Kidney epithelial cell (primary cell): ENCODE measurements at places on chromosomes 1 and 21.

- DNase-seq, result no peak
These were observed 56.6 kb downstream of the RPS6KC1 start for GRCh38 chr1:213107613-213108012.

DNA sequence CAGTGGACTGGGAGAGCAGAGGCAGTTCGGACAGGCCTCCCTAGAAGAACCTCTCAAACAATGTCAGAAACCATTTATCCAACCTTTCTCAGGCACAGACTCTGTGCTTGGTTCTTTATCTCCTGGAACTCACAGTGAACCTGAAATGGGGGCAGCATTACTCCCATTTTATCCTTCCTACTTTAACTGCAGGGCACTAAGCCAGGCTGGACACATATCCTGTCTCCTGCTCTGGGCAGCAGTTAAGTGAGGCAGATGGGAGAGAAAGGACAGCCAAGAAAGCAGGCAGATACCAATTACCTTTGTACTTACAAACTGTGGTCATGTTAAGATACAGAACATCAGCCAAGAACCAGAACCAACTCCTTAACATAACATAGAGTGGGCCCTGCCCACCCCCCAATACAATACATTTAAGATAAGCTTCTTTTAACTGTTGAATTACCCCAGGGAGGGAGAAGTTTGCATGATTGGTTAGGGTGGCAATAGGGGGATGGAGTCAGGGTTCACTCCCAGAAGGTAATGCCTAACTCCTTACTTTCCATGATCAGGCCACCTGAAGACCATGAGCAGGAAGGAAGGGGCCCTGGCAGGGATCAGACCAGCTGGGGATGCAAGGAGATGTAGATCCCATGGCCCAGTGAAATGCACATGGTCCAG lies 10.9 kb downstream of the KDF1 start:
- no peak for DNase-seq

DNA sequence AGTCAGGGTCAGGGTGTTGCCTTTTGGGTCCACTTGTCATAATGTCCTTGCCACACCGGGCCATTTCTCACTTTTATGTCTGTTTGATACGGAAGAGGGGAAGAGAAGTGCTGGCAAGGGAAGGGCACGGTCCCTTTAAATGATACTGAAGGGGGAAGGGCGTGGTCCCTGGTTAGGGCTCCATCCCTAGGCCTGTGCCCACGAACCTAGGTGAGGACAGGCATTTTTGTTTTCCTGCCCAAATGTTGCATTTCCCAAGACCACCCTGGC lies 25.2 kb downstream of the B3GALT5 start:
- no peak for DNase-seq

DNA sequence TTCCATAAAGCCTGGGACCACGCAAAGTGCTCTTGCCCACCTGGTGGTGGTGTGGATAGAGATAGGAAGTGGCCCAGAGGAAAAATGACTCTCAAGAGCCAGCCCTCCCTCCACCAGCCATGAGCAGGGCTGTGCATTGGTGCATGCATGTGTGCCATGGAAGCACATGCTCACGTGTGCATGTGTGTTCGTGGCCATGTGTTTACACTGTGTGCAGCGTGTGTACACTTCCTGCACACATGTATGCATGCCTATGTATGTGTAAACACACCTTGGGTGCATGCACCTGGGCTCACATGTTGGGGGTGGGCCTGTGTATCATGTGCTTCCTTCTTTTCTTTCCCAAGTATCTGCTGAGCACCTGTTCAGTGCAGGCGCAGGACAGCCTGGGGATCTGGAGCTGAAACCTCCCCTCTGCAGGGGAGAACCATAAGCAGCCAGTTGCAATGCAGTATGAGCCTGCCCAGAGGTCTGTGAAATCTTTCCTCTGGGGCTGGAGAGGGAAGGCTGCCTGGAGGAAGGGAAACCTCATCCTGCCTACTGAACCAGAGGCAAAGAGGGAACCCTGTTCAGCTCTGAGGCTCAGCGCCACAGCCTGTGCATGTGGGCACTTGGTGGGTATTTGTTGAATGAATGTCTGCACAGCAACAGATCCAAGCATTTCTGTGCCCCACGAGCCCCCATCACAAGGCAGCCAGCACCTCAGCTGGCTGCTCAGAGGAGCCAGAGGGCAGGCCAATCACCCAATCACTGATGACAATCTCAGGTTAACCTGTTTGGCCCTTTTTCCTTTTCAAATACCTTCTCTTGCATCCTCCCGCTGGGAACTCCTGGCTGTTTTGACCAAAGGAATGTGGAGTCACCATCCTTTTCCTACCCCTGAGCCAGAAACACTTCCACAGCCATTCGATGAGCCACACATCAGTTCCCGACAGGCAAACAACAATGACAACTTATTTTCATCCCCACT lies 327.0 kb downstream of the NPHP4 start:
- no peak for DNase-seq

GRCh38 chr21:39612233-39613040 lies at the start of gene B3GALT5:
Gene B3GALT5, plus strand, starts transcription at chr21:39612940. Its CDS starts 47,620 bp downstream, at chr21:39660560.
- no peak for DNase-seq

DNA sequence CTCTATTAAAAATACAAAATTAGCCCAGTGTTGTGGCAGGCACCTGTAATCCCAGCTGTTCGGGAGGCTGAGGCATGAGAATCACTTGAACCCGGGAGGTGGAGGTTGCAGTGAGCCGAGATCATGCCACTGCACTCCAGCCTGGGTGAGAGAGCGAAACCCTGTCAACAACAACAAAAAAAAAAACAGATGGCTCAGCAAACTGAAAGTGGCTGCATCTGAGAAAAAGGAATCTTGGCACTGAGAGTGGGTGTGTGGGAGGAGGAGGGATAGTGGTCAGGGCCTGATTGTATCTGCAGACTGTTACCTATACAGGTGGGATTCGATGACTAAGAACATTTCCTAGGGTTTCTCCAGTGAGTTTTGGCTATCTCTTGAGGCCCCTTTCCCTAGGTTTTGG lies 122.2 kb upstream of the BARHL2 start:
- DNase-seq, result no peak

DNA sequence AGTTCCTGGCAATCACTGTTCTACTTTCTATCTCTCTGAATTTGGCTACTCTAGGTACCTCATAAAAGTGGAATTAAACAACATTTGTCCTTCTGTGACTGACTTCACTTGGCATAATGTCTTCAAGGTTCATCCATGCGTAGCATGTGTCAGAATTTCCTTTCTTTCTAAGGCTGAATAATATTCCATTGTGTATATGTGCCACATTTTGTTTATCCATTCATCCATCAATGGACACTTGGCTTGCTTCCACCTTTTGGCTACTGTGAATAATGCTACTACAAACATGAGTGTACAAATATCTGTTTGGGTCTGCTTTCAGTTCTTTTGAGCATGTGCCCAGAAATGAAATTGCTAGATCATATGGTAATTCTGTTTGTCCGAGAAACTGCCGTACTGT lies 14.7 kb downstream of the CACHD1 start:
- DNase-seq, result no peak

- no peak for DNase-seq
These were observed 76.6 kb downstream of the UBE2U start for GRCh38 chr1:64280001-64280400.

DNA sequence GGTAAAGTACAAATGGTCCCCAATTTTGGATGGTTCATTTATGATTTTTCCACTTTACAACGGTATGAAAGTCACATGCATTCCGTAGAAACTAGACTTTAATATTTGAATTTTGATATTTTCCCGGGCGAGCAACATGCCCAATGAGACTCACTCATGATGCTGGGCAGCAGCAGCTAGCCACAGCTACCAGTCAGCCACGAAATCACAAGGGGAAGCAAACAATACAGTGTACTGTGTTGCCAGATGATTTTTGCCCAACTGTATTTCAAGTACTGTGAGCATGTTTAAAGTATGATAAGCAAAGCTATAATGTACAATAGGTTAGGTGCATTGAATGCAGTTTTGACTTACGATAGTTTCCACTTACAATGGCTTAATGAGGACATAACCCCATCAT lies 266.8 kb downstream of the VAV3 start:
- DNase-seq, result no peak

DNA sequence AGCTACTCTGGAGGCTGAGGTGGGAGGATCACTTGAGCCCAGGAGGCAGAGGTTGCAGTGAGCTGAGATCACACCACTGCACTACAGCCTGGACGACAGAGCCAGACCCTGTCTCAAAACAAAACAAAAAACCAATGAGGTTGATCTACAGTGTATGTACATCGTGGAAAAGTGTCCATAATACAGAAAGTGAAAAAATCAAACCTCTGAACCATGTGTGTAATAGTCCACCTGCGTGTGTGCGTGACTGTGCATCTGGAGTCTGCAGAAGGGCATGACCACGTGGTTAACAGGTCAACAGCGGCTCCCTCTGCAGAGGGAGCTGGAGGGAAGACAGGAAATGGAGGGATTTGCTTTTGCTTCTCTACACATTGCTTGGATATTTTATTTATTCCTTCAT lies 32.4 kb upstream of the ENO1 start:
- no peak for DNase-seq

- no peak for DNase-seq
These were observed 11.2 kb downstream of the TNFRSF1B start for GRCh38 chr1:12177999-12178441.

GRCh38 chr1:1430992-1431844 lies 4.3 kb upstream of the VWA1 start:
- DNase-seq, result no peak

DNA sequence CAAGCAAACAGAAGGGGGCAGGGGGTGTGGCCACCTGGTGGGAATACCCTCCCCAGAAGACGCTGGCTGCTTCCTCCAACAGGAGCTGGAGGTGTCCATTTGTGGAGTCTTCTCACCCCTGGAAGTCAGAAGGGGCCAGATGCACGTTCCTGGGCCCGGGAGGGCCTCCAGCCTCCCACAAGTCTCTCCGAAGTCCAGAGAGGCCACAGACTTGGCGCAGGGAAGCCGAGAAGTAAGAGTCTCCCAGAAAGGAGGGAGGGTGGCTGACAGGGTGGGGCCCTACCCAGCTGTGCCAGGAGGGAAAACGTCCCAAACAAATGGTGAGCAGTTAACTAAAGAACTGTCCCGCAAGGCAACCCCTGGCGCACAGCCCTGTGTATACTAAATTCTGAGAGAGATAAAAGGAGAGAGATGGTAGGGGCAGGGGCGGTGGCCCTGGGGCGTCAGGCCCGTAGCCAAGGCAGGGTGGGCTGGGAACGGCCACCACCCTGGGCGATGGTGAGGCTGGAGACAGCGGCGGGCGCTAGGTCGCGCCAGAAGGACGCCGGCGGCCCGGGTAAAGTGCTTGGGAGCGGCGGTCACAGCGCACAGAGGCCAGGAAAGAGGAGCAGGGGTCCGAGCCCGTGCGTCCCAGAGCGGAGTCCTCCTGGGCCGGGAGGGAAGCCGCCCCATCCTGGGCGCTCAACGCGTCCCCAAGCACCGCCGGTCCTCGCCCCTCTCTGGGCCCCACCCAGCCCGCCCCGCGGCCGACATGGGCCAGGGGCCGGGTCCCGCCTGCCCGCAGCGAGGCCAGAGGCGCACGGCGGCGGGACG lies 1.2 kb downstream of the CHD5 start:
- DNase-seq, result no peak

GRCh38 chr1:203308923-203309331 lies 3.6 kb downstream of the BTG2 start:
- no peak for DNase-seq

- DNase-seq, result no peak
These were observed 203.3 kb upstream of the JUN start for GRCh38 chr1:58986996-58987767.

- no peak for DNase-seq
These were observed 75.5 kb downstream of the VAV3 start for GRCh38 chr1:107889524-107889923.

DNA sequence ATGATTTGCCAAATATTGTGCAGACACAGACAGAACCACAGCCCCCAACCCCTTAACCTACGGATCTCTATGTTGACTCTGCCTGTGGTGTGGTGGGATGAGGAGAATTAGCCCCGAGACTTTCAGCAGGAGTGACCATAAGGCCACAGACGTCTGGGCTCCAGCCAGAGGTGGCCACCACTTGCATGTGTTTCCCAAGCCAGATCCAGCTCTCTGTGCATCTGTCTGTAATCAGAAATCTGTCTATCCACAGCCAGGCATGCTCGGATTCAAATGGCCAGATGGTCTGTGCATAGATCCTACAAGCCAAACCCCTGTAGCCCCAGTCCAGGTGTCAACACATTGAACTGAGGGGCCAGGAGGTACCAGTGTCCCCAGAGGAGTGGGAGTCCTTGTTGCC lies 140.6 kb downstream of the SYF2 start:
- DNase-seq, result no peak

DNA sequence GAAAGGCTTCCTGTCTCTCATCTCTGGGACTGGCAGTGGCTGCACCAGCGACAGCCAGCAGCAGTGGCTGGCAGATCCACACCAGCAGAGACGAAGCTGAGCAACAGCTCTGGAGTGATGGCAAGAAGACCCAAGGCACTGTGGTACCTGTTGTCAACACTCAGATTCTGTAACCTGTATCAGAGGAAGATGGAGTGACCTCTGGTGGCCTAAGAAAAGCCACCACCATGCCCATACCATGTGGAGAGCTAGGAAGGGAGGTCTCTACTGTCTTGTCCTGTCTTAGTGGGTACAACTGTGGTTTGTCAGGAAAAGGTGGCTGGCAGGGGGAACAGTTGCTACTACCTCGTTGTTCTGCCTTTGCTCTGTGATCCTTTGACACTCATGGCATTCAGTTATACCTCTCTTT lies 22.5 kb upstream of the RHBDL2 start:
- no peak for DNase-seq

DNA sequence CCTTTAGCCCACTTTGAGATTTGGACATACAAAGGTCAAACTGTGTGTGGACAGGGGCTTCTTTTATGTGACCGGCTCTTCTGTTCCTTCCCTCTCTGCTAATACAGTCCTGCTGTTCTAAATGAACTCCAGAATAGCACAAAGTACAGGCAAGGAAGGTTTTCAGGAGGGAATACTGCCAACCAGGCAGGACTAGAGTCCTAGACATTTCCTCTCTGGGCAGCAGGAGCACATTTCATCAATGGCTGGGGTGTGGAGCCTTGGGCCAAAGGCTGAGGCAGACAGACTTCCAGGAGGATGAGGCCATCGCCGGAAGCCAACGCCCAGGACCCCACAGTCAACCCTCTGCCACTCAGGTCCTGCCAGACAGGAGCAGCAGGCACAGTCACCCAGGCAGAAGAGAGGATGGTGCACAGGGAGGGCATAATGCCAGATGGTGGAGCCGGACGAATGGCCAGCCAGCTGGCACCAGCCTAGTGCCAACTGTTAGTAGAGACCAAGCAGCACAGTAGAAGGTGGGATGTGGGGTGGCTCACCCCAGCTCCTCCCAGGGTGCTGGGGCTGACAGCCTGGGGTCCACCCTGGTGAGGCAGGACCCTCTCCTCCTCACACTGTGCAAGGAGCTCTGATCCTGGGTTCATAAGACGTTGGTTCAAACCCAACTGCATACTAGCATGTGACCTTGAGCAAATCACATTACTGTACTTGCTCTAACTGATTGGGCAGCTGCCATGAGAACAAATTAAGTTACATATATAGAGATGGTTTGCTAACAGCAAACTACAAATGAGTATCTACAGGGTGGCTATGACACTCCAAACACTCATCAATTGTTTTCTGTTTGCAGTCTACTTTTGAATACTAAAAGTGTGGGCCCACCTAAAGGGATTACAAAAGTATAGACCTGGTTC lies 410.7 kb downstream of the SIPA1L2 start:
- no peak for DNase-seq
